ENCODE measurements at places on chromosomes 4 and X.

GRCh38 chr4:183347146-183347545 lies 24.9 kb upstream of the CLDN24 start:
- DNase-seq = no peak

- DNase-seq = peak; percentile 47
These were observed 14.1 kb downstream of the HTRA3 start for GRCh38 chr4:8283631-8284121.

DNA sequence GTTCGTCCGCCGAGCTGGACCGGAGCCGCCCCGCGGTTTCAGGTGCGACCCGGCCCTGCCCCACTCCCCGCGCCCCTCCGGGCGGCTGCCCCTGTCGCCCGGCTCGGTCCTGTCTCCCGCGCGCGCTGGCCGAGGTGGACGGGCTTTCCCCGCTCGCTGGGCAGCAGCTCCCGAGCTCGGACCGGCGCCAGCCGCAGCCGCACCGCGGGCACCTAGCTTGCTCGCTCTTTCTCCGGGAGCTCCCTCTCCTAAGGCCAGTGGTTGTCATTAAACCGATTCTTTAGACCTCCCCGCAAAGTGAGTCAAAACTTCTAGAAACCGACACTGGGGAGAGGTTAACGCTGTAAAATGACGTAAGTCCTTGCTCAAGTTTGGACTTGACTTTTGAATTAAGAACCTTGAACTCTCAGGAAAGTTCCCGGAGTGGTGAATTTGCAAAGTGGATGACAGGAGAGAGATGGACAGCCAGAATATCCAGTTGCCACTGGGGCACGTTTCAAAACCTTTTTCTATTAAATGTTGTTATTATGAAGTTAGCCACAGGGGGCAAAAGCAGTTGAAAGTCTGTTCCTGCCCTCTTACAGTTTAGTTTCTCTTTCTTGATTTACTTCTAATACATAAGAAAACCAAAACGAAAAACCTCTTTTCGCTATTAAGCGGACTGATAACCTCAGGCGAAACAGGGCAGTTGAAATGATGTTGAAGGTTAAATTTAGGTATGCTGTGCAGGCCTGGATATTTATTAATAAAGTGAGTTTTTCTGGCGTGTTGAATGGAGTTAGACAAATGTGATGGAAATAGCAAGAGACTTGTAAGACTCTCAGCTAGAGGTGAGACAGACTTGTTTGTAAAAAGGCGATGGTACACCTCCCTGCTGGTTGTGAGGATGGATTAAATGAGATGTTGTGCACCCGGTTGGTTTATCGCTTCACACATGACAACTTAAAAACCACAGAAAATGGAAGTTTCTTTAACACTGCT lies 847 bp downstream of the PI4K2B start:
- DNase-seq = peak; percentile 78

- no peak for DNase-seq
These were observed 87.6 kb upstream of the VCX3B start for GRCh38 chrX:8377041-8377440.

GRCh38 chrX:131366407-131366806 lies 77.3 kb upstream of the IGSF1 start:
- DNase-seq = peak; percentile 17

DNA sequence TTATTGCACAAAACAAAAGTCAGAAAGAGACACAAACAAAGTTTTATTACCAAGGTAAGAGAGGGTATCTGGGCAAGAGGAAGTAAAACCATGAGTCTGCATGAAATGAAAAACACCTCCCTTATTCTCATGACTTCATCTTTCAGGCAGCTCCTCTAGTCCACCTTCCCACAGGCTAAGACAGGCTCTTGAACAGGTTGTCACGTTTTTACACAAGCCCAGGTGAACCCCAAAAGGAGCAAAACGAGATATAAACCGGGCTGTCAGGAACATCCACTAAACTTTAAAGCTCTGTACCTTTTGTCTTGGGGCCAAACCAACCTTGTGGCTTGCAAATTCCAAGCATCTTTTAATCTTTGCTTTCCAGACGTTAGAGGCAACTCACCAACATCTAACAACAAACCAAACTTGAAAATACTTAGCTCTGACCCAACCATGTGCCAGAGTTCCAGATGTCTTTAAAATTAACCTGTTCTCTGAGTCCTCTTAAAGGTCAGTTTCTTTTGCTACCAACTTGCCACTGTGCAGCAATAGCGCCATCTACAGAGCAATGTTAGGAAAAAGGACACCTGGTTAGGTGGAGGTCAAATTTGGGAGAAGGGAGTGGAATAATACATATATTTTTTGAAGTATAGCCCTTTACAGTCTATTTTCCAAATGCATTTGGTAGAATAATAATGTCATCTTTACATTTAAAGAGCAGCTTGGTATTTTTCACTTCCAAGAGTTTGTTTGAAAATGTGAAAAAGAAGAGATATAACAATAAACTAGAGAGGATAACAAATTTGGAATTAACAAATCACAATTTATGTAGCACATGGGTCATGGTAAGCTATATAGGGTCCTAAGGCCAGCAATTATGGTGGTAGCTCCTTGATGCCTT lies 73.1 kb downstream of the QRFPR start:
- DNase-seq = peak; percentile 17

DNA sequence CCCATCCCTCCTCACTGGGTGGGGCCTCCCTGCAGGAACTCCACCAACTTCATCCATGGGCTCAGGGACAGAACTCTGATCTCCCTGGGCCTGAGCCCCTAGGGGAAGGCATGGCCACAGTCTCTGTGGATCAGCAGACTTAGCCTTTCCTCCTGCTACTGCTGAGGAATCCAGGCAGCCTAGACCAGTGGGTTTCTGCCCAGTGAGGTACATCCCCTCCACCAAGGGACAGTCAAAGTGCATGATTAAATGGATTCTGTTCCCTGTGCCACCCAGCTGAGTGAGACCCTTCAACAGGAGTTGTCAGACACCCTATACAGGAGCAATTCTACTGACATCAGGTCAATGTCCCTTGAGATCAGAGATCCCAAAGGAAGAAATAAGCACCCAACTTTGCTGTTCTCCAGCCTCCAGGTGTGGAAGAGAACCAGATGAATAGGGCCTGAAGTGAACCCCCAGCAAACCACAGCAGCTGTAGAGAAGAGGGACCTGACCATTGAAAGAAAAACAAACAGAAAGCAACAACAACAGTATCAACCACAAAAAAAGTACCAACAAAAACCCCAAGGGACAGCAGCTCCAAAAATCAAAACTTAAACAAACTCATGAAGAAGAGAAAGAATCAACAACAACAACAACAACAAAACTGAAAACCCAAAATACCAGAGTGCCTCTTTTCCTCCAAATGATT lies 84.8 kb downstream of the CHIC1 start:
- no peak for DNase-seq

- DNase-seq = no peak
These were observed 1080.8 kb upstream of the AGA start for GRCh38 chr4:178523038-178523437.

- peak; percentile 9 for DNase-seq
These were observed 16.0 kb downstream of the ZNF185 start for GRCh38 chrX:152913910-152914309.

GRCh38 chr4:10237131-10237530 lies 120.5 kb upstream of the WDR1 start:
- peak; percentile 0 for DNase-seq

DNA sequence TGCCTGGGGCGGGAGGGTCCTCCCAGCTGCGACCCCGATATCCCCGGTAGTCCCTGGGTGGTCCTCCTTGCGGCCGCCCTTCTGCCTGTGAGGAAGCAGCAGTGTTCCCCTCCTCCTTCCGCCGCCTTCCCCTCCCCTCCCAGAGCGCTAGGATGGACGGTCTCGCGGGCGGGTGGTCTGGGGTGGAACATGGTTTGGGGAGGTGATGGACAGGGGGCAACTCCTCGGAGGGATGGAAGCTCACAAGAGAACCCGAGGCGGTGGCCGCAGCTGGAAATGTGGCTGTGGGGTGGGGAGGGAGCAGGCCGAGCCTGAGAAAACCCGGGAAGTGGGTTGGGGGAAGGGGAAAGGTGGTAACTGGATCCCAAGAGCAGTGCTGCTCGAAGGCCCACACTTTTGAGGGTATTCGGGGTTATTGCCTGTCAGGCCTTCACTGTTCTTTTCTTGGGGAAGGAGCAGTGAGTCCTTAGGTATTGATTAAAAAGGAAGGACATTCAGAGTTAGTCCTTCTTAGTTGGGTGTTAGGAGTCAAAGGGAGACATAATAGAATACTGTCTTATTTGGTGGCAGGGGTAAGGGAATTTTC lies 581 bp downstream of the UBE2K start:
- peak; percentile 67 for DNase-seq

- peak; percentile 4 for DNase-seq
These were observed 29.3 kb downstream of the FAM199X start for GRCh38 chrX:104195489-104196084.

- DNase-seq = no peak
These were observed 294.8 kb downstream of the TENM3 start for GRCh38 chr4:182538031-182538430.

DNA sequence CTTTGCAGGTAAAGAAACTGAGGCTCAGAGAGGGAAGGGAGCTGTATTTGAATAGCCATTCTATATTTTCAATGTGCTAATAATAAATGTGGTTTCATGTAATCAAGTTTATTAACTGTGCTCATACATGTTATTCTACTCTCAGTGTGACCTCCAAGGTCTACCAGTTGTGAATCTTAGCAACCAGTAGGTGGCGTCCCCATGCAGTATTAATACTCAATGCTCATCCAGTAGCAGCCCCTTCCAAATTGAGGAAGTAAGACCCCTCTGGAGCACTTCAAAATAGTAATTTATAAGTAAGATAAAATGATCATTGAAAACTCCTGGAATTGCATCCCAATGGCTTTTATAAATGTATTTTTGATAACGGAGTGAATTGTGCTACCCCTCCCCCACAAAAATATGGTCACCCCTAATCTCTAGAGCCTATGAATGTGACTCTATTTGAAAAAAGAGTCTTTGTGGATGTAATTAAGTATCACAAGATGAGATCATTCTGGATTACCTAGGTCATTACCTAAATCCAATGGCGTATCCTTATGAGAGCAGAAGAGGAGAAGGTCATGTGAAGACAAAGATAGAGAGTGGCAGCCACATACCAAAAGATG lies 20.4 kb upstream of the SEPSECS start:
- DNase-seq = peak; percentile 53

DNA sequence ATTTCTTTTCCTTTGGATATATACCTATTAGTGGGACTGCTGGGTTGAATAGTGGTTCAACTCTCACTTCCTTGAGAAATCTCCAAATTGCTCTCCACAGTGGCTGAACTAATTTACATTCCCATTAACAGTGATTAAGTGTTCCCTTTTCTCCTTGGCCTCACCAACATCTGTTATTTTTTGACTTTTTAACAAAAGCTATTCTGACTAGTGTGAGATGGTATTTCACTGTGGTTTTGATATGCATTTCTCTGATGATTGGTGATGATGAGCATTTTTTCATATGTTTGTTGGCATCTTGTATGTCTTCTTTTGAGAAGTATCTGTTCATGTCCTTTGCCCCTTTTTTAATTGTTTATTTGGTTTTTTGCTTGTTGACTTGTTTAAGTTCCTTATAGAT lies 413.0 kb downstream of the MAPK10 start:
- no peak for DNase-seq

GRCh38 chrX:110745288-110745687 lies 50.3 kb downstream of the CHRDL1 start:
- DNase-seq = no peak

DNA sequence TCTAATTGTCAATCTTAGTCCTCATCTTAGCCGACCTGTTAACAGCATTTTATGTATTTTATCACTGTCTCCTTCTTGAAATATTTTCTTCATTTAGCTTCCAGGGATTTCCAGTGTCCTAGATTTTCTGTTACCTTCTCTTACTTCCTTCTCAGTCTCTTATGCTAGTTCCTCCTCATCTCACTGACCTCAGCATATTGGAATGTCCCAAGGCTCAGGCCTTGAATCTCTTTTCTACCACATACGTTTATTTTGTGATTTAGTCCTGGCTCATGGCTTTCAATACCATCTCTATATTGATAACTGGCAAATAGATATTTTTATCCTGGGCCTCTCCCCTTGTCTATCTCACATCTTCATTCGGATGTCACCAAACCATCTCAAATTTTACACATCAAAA lies 61.1 kb downstream of the IQCM start:
- DNase-seq = no peak

- DNase-seq = no peak
These were observed 204.1 kb downstream of the NR3C2 start for GRCh38 chr4:148238086-148238485.

GRCh38 chr4:81881855-81882621 lies 410.3 kb upstream of the RASGEF1B start:
- no peak for DNase-seq

GRCh38 chrX:137171626-137172025 lies 137.8 kb upstream of the GPR101 start:
- no peak for DNase-seq

DNA sequence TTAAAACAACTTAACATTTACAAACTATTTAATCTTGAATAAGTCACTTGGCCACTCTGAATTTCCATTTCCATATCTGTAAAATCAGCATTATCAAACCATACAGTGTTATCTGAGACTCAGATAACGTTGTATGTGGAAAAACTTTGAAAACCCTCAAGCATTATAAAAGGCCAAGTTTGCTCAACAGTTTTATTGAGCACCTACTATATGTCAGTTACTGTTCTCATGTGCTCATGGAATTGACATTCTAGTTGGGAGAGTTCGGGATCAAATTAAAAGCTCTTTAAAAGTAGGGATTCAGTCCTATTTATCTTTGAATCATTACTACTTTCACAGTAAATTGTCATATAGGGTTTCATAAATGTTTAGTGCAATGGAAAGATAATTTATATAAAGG lies 97.9 kb downstream of the FRMPD4 start:
- no peak for DNase-seq

DNA sequence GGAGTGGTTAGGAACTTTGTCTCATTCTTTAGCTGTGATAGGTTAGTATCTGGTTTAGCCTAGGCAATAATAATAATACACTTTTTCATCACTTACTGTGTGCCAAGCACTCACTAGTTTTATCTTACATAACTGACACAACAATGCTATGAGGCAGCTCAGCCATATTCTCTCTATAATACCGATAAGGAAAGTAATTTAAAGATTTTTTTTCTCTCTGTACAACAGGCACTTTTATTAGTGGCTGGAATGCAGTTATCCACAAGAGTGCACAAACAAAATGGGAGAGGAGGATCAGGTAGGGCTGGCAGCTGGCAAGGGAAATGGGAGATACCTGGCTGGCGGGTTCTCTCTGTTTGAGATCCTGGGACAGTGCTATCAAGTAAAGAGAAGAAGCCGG lies 7.6 kb downstream of the RELL1 start:
- DNase-seq = no peak

DNA sequence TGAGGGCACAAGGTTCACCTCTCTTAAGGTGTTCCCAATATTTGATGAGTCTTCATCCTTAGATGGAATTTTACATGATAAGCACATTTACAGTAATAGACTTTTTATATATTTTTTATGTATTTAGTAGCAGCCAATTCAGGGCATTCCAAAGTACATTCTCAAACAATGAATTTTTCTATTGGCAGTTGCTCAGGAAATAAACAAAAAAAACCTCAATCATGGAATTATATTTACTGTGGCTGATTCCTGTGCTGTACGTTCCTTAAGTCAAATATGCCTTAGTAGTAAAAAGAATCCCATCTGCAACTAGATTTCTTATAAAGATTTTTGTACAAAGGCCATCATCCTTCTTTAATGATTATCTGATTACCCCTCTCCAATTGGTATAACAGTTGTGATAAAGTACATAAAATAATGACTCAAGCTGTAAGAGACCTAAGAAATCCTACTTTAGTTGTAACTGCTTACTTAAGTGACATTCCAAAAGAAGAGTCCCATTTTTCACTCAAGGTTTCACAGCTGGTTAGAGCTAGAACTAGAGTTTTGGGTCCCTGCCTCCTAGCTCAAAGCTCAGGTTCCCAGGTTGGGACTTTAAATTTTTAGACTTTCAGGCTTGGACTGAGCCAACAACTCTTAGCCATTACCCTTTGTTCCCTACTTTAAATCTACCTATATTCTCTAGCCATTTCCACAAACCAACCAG lies 152.7 kb downstream of the FHIP1A start:
- no peak for DNase-seq

All from SJCRH30 (cell line).